ENCODE measurements at places on chromosomes 5 and 9.

DNA sequence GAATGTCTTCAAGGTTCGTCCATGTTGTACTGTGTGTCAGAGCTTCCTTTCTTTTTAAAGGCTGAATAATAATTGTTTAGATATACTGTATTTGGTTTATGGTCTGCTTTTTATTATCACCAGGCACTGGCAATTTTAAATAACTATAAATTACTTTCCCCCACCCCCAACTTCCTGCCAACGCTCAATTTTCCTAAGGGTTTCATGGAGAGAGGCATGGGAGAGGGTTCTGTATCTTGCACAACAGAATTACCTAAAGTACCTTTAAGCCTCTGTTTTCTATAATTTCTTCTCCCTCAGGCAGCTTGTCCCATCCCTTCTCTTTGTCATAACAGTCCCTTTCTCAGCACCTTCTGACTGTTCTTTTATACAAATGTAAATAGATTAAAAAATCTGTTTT is 10.4 kb downstream of the PSAT1 start:
- no peak for DNase-seq

DNA sequence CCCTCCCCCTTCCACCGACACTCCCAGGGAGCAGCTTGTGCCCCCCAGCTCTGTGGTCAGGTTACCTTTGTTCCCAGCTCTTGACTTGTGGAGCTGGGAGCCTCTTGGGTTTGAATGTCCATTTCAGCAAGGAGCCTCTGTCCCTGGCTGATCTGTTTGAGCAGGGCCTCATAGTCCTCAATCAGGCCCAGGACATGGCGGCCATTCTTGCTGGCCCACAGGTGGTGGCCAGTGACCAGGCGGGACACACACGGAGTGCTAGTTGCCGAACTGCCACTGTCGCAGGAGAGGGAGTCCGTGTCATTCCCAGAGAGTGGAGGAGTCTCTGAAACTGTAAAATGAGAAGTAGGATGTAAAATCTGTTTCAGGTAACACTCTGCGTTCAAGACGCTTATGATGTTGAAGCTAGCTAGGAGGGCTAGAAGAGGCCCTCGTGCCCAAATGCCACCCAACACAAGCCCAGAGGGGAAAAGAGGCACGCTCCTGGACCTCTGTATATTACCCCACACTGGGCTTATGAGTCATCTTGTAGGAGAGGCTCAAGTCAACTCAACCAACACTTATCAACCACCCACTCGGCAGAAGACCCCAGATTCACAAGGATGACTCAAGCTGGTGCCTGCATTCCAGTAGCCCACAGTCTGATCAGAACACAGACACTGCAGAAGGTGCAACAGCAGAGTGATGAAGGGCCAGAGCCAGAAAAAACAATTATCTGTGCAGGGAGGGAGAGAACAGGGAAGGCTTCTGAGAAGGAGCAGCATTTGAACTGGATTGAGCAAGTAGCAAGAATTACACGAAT is 177.0 kb downstream of the CDK5RAP2 start:
- peak; percentile 78 for DNase-seq

GRCh38 chr9:22171691-22172090 is 162.6 kb upstream of the CDKN2B start:
- DNase-seq = no peak

DNA sequence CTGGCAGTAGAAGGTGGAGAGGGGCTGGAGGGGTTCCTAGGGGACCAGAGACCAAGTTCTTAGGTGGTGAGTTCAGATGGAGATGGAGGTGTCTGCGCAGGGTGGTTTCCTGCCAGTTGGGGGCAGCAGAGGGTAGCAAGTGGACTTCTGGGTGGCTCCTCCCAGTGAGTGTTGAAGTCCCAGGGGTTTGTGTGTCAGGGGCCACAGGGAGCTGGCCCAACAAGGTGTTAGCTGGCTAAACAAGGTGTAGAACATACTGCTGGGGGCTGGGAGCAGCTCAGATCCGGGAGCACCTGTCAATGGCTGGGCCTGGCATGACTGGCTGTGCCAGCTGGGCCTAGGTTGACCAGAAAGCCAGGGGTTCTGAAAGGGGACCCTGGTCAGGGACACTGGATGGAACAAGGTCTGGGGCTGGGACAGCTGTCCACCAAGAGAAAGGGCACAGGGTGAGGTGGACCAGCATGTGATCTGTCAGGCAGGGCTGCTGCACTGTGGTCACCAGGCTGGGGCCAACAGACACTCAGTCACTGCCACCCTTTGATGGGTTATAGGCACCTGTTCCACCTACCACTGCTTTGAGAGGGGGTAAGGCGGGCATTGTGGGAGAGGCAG is 35.6 kb downstream of the DAB2IP start:
- no peak for DNase-seq

GRCh38 chr5:84113246-84114105 is 271.2 kb downstream of the EDIL3 start:
- no peak for DNase-seq

DNA sequence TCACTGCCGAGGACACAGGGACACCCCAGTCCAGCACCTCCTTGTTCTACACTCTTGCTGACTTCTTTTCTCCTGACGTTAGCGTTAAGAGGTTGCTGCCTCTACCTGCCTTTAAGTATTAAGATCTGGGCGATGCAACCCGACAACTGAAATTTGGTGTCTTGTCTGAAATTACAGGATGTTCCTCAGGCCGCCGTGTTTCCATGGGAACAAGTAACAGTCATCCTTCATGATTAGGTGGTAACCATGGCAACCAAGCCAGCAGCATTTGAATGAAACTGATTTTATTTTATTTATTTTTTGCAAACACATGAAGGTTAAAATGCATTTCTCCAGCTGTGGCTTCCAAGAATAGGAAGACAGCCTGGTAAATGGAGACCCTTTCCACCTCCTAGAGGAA is 20.8 kb downstream of the DAB2IP start:
- no peak for DNase-seq

DNA sequence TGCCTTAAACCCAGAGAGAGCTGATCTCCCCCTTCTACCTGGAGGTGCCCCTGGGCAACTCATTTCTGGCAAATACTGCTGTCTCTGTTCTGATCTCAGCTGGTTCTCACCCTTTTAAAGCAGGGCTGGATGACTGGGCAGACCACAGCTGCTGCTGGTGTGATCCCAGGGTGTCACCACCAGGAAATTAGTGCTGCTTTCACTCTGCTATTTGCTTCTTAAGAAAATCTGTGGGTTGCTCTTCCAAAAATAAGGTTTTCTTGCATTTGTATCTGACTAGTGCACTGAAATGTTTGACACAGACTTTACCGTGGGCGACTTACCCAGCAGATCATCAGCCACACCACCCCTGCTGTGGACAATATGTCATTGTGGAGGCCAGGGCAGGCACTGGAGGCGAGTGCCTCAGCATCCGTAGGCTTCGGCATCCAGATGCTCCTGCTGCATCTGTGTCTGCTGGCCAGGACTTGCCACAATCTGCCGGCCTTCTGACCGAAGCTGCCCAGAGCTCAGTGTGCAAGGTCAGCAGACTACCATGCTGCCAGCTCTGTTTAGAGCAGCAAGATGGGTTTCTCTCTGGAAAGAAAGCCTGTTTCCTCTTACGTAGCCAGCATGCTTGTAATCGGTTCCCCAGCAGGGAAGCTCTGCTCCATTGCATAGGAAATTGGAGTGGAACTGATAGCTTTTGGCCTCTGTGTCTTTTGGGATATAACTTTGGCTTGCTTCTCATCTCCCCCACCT is 13.6 kb downstream of the ARHGAP26 start:
- DNase-seq = no peak

DNA sequence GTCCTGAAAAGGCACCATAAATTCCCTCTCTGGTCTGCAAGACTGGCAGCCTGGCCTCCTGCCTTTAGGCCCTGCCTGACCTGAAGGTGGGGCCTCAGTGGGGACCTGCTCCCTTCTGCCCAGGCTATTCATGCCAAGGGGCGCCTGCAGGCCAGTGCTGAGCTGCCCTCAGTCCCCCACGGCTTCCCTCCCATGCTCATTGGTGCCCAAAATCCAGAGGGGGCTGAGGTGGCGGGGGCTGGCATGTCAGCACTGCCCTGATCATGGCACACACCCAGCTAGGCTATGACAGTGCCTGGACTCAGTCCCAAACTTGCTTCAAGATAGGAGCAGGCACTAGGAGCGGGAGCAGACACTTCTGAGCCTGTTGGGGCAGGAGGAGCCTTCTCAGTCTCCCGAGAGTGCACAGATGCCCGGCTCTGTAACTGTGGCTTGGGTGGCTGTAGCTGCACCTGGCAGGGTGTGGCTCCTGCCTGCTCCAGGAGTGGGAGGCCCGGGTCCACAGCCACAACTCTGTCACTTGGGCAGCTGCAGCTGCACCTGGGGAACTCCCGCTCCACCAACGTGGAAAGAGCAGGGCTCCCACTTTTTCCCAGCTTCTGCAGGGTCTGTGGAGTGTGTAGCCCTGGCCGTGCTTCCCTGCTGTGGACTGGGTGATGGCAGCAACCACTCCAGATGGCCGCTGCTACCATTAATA is 49.0 kb downstream of the NDUFAF2 start:
- no peak for DNase-seq

DNA sequence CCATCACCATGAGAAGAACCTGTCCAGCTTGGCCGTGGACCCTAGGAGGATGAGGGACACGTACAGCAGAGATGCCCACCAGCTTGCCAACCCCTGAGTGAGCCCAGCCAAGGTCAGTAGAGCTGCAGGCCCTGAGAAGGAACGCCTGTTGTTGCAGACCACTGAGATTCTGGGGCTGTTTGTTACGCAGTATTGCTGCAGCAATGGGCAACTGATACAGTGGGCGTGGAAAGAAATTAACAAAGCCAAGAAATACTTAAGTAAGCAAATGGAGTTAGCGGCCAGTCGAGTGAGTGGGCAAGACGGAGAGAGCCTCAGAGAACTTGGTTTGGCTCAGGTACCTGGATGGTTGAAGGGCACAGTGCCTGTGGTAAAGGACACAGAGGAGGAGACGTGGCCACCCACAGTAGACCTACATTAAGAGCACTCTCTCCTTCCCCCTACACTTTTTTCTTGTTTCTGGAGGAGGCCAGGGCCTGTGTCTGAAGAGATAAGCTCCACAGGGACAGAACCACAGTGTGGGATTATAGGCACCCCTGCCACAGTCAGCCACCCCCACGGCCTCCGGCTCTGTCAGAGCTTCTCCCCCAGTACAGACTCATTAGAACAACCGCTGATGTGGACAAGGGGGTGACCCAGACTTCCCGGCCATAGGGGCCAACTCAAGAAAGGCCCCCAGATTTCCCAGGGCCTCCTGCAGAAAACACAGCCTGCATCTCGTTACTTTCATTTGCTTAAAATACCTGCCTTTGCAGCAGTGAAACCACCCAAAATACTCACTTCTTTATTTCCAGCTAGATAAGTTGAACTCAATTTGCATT is 40.1 kb upstream of the GRHPR start:
- no peak for DNase-seq

DNA sequence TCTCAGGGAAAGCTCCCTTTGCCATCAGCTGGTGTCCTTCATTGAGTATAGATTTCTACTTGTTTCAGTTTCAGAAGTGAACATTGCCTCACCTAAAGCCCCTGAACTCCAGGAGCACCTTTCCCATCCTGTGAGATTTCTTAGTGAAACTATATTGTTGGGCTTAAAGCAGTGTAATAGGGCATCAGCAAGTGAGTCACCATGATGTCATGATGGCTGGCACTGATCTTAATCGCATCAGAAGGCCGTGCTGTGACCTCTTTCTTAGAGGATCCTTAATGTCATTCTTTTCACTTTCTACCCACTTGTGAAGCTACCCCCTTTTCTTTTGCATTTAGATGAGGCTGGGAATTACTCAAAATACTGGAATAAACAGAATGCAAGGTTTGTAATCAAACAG is 401.3 kb downstream of the MTRR start:
- DNase-seq = no peak

DNA sequence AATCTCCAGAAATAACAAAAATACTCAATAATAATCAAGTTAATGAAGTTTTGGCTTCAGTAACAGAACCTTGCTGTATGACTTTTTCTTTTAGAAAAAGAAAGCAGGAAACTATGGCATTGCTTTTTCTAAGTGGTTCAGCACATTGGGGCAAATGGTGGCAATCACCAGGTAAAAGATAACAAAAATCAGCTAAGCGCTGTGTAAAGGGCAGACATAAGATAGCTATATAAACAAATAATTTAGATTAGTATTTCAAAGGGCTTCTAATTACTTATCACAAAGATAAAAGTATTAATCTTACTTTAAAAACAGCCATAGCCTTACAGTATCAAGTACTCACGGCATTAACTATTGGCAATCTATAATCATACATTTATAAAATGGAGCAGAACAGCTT is 10.0 kb downstream of the TMEM161B start:
- DNase-seq = no peak

DNA sequence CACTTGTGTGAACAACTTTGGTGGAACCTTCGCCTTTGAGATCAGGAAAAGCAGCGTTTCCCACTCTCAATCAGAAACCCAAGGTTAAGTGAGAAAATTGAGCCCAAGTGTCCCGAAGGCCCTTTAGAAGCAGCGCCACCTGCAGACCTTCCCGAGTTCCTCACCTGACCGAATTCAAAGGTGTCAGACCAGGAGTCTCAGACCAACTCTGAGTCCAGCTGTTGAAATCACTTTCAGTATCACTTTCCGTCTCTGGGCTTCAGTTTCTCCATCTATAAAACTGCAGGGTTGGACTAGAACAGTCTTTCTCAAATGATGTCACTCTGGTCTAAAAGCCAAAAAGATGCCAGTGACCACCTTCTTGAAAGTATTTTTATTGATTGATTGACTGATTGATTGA is 31.7 kb upstream of the GRHPR start:
- no peak for DNase-seq
